IMR-90 (cell line): ENCODE measurements at places on chromosomes 7 and 10.
A peak's percentile ranks its signal among the peaks of the same experiment; 100 is the strongest.

DNA sequence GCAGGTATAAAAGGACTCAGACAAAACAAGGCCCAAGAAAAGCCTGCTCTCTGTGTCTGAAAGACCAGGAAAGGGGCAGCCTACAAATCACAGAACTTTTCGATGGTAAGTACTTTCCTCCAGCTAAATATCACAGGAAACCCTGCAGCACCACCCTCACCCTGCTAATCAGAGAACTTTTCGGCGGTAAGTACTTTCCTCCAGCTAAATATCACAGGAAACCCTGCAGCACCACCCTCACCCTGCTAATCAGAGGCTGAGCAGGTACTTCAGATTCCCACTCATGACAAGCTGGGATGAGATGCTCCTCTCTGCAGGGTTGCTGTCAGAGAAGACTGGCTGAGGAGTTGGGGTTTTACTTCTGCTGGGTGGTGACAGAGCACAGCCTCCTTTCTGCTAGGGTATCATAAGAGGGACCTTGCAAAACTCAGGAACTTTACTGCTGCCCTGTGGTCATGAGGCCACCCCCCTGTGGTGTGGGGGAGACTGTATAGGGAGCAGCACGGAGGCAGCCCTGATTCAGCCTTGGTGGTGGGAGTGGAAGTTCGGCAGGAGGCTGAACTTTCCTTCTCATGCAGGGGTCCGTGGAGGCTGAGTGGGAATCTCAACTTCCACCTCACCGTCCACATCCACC is 7.2 kb downstream of the WDR37 start:
- DNase-seq = no peak

DNA sequence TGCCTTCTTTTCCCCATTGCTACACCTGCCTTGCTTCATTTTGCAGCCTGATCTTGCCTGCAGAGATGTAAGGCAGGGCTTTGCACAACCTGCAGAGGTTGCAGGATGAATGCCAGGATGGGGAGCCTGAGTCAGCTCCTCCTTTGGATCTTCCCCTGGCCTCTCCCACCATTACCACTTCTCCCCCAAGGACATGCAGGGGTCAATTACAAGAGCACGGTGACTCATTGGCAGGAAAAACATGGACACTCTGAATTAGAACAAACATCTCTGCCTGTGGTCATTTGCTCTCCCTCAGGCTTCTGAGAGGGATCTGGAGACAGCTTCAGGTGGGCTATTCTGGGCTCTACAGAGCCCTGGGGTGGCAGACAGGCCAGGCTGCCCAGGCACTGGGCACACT is 89.2 kb downstream of the HERPUD2 start:
- peak; percentile 82 for DNase-seq

- DNase-seq = peak; percentile 76
These were observed 101.4 kb upstream of the FAM133B start for GRCh38 chr7:92691578-92691977.

DNA sequence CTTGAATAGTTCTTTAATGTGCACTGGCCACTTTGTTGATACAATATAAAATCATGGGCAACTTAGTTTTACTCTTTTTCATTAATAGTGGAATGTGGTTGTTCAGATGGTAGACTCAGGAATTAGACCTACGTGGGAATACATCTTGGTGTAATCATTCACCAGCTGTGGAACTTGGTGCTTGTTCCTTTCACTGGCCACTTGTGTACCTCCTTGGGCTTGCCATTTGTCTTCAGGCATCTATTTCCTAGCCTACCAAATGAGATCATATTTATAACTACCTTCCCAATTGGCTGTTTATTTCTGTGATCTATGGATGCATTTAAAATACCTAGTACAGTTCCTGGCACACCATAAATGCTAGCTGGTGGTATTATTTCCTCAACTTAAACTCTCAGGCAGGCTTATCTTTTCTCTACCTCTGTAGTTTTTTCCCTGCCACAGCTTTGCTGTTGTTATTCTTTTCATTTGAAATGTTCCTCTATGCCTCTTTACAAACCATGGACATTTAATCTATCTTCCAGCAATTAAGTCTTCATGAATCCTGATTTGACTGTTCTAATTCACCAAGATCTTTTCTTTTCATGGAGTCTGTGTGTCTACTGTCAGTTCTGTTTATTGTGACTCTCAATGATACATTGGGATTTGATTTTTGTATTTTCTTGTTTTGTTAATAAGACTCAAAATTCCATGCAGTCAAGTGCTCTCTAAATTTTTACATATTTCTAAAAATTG is 113.0 kb downstream of the ADAM22 start:
- no peak for DNase-seq

GRCh38 chr7:19663816-19664462 is 44.9 kb downstream of the POLR1F start:
- no peak for DNase-seq

DNA sequence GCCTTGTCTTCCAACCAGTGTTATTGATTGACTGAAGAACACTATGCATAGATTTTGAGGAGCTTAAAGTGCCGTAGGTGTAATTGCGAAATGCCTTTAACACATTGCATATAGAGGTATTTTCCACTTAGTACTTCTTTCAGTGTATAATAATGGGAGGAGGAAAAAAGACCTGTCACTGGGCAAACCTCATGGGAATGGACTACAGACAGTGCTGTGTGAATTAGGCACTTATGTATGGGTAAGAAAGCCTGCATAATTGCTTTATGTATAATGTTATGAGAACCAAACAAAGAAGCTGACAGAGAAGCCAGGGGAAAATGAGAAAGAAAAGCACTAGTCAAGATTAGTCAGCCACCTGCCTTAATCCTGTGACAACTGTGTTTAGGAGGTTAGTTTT is 12.4 kb upstream of the SCRN1 start:
- DNase-seq = no peak

GRCh38 chr10:80174641-80175395 is 30.5 kb downstream of the ANXA11 start:
- no peak for DNase-seq

DNA sequence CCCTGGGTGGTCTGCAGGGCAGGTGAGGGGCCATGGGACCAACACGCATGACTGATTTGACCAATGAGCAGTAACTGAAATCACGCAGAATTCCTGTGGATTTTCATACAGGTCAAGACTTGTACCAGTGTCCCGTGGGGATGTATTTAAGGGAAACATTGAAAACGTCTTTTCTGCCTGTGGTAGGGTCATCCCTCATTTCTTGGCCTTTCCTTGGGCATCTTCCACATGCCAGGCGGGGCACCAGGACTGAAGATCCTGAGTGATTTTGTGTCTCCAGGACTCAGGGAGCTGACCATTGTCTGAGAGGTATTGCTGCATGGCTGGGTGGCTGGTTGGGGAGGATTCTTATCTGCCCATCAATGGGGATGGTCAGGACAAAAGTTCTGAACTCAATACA is 289.0 kb downstream of the GLRX3 start:
- DNase-seq = no peak

DNA sequence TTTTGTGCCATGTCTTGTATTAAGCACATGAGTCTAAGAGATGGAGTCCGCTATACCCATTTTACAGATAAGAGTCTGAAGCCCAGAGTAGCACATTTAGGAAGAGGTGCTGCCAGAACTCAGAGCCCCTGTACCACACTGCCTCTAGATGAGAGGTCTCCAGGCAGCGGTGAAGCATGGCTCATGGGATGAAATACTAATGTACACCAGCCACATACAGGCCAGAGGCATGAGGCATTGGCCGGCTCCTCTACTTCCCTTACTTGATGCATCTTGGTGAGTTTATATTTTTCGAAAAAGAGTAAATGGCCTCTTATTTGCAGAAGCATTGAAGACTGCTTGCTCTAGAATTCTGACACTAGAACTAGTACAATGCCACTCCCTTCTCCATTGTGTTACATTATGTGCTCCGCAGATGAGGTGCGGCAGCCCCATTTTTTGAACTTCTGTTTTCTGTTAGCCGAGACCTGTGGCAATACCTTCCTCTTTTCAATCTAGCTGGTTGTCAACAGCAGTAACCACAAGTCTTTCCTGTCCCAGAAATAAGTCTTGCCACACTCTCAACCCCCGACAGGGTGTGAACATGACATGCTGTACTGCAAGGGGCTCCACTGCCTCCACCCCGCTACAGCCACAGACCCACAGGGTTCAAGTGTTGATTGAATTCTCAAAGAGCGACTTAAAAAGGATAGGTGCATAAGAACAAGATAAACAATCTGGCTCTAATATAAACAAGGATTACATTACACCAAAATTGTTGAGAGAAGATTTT is 145.3 kb downstream of the CELF2 start:
- DNase-seq = no peak

DNA sequence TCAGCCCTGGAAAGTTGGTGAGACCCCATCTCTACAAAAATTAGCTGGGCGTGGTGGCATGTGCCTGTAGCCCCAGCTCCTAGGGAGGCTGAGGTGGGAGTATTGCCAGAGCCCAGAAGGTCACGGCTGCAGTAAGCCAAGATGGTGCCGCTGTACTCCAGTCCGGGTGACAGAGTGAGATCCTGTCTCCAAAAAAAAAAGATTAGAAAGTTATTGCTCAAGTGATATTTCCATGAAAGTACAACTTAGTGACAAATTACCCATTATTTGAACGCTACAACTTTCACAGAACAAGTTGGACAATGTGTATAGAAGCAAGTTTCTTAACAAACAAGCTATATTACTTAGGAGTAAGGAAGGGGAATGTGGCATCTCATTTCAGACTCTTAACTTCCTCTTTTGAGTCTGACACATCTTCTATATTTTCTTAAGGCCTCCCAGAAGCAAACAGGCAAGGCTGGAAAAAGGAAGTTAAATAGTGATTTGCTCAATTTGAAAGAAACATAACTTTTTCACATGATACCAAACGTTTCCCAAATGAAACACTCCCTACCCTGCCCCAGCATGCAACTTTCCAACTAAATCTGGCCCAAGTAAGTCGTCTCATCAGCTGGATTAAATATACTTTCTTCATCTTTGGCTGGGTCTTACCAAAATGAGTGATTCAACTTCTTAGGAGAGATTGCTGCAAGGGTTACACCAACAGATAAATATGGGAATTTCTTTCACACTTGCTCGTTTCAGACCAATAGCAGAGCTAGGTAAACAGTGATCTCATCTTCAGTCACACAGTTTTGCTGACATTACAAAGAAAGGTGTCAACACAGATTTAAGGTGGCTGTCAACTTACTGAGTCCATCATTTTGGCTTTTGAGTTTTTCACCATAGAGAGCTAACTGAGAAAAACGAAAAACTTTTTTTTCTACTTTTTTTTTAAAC is 66.3 kb upstream of the KLF6 start:
- DNase-seq = peak; percentile 85

DNA sequence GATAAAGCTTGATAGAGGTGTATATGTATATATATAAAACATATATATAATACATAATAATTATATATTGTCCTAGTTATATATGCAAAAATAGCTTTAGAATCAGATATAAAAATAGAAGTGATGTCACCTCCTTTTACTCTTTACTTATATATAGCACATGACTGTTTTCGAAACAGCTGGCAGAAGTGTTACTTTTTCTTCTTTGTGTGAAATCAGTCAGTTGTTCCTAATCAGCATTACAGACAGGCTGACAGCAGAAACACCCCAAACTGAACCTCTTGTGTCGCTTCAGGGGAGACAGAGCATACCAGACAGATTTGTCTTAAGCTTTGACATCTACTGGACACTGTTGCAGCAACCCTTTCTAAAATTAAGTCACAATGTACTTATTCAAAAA is 684.9 kb upstream of the CELF2 start:
- DNase-seq = no peak

DNA sequence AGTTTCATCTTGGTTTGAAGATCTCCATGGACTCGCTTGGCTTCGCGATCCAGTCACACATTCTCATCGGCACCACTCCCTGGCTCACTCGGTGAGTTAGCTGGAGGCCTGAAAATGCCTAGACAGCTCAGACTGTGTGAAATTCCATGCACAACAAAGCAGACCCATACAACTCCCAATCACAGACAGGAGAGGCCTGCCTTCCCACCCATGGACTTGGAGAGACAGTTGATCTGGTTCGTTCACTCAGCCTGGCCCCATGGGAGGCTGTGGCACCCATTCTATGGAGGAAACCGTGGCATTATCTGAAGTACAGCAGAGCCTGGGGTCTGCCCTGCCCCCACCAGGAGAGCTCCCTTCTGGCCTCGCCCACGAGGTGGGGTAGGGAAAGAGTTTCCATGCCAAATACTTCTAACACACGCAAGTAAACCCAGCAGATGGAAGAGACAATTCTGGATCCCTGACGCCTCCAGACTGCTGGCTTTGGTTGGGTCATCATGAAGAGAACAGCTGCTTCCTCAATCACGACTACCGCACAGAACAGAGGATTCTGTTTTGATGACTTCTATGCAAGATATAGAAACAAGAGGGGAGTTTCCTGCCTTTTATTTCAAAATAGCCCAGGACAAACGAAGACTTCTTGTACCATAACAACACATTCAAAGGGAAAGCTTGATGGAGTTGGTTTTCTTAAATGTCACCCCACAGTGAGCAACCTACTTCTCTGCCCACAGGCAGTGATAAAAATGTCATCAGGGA is 15.9 kb downstream of the FAM53B start:
- peak; percentile 46 for DNase-seq

DNA sequence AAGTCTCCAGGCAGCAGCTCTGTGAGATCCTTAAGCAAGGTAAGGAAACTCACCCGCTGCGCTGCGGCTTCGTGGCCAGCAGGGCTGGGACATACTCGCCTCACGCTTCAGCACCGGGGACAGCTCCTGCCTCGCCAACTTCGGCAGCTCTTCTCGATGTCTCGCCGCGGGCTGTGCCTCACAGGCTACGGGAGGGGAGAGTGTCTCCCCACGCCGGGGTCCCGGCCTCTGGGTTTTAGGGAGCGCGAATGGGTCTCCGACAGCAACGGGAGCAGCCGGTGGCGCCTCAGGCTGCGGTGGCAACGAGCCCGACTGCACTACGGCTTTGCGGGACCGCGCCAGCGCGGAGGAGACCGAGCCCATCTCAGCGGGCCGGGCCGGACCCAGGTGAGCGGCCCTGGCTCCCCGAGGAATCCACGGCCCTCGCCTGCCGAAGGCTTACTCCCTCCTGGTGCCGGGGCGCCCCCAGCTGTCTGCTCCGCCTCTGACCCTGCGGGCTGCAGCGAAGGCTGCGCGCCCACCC is 62.4 kb downstream of the LSM5 start:
- peak; percentile 75 for DNase-seq

DNA sequence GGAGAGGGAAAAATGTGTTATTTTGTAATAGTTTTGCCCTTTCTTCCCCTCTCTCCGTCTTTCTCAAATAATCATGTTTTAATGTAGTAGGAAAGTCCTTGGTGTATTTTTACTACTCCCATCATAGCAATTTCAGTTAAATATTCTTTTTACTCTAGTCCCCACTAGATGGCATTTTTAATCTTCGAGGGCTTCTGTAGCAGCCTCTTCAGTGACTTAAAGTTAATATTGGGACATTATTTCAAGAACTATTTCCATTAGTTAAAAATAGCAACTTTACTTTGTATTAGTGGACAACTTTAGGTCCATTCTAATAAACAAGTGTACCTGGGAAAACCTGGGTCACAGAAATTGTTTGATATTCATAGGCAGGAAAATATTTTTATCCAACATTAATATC is 23.0 kb downstream of the EDRF1 start:
- no peak for DNase-seq
